Esophagus muscularis mucosa (tissue), 4 donors: ENCODE measurements at places on chromosomes 1 and 21.
A peak's percentile ranks its signal among the peaks of the same experiment; 100 is the strongest.

- peaks cover 62% of the 10 kb centered on the region for H3K4me1 ChIP-seq
- peak overlapping the region; percentile 92 for H3K27ac ChIP-seq
- H3K4me3 ChIP-seq, result no peak overlapping the region
- DNase-seq, result no peak
- no peaks in the 10 kb centered on the region for H3K36me3 ChIP-seq
Observed at GRCh38 chr1:203462878-203463277, 12.7 kb upstream of the PRELP start.

DNA sequence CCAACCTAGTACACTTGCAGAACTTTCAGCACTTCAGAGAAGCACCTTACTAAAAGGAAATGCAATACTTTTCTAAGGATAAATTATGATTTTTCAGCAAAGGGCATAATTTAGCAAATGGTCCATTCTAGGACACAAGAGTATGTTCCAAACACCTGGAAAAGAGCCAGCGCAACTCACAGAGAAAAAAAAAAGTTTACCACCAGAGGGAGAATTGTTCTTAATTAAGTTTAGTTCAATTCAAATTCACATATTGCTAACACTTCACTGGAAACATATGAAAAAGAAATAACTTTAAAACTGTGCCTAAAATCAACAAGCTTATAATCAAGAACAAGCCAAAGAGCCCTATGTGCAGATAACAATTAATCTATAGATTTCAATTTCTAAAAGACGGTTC, 338.1 kb downstream of the SEC16B start:
- no peaks in the 10 kb centered on the region for H3K36me3 ChIP-seq
- H3K27ac ChIP-seq, result no peak overlapping the region
- H3K4me1 ChIP-seq, result no peaks in the 10 kb centered on the region
- H3K27me3 ChIP-seq, result no peaks in the 10 kb centered on the region

DNA sequence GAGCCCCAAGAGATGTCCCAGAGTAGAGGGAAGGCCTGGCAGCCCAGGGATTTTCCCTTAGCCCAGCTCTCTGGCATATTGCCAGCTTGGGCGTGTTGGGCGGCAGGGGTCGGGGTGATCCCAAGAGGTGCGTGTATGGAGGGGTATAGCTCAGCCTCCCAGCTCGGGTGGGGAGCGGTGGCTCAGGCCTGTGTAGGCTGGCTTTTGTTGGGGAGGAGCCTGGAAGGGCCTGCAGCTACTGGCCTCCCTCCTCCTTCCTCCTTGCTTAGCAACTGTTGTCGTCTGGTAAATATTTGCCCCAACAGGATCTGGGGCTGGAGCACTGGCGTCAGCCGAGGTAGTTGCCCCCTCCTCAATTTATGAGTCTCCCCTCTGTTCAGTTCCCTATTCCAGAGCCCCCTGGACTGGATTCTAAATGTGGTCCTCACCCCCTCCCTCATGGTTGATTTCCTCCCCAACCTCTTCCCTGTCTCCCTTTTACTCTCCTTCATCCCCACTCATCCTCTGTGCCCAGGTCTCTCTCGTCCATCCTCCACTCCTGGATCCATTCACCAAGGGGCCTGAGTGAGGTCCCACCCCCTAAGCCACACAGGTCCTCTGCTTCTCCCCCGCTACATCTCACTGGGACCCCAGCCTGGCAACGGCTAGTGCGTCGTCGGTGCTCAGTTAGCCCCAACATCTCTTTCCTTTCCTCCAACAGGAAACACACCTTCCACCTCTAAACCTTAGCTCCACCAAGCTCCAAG, 10.3 kb upstream of the LMNA start:
- DNase-seq, result no peak
- peak overlapping the region; percentile 92 for H3K27ac ChIP-seq
- no peaks in the 10 kb centered on the region for H3K36me3 ChIP-seq
- peaks cover 88% of the 10 kb centered on the region for H3K4me1 ChIP-seq
- H3K27me3 ChIP-seq, result no peaks in the 10 kb centered on the region

DNA sequence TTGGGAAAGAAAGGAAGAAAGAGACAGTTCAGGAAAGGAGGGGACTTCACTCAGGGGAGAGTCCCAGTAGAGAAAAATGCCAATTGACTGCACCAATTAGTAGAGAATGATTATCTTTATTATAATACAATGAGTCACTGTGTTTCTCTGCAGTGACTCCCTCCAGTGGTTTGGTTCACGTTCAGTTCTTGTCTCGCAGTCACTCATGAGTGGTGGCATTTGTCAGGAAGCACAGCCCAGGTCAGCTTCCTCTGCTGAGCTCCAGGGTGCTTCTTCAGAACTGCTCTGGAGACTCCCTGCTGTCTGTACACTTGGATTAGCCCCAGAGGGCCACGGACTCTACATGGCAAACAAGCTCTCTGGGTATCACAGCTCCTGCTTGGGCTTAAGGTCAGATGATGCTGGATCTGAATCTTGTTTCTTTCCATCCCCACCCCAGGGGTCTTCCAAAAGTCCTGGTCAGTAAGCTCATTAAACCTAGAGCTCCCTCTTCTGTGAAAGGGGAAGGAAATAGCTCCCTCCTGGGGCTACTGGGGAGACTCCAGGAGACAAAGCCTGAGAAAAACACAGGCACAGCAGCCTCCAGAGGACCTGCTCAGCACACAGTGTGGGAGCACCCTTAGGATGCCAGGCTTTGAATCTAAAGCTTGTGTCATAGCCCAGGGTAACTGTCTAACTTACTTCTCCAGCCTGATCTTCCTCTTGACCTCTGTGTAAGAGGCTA, 619.0 kb downstream of the AJAP1 start:
- H3K27ac ChIP-seq, result no peak overlapping the region
- peaks cover 46% of the 10 kb centered on the region for H3K27me3 ChIP-seq
- H3K4me1 ChIP-seq, result no peaks in the 10 kb centered on the region
- no peak for DNase-seq
- no peak overlapping the region for H3K4me3 ChIP-seq

- H3K4me3 ChIP-seq, result no peak overlapping the region
- no peak for DNase-seq
- H3K36me3 ChIP-seq, result no peaks in the 10 kb centered on the region
- H3K4me1 ChIP-seq, result no peaks in the 10 kb centered on the region
- no peak overlapping the region for H3K27ac ChIP-seq
Observed at GRCh38 chr1:29455781-29456180, 219.5 kb downstream of the PTPRU start.

- no peak overlapping the region for H3K4me3 ChIP-seq
- peak overlapping the region; percentile 27 for H3K27ac ChIP-seq
- peaks cover 4% of the 10 kb centered on the region for H3K4me1 ChIP-seq
- no peak for DNase-seq
- H3K27me3 ChIP-seq, result no peaks in the 10 kb centered on the region
Observed at GRCh38 chr1:77538956-77539518, 143.4 kb downstream of the ZZZ3 start.

GRCh38 chr1:4797016-4797410, 142.6 kb downstream of the AJAP1 start:
- peaks cover 5% of the 10 kb centered on the region for H3K4me1 ChIP-seq
- DNase-seq, result no peak
- H3K27me3 ChIP-seq, result no peaks in the 10 kb centered on the region
- H3K27ac ChIP-seq, result no peak overlapping the region
- no peak overlapping the region for H3K4me3 ChIP-seq

- H3K36me3 ChIP-seq, result no peaks in the 10 kb centered on the region
- no peak overlapping the region for H3K27ac ChIP-seq
- H3K4me1 ChIP-seq, result no peaks in the 10 kb centered on the region
Observed at GRCh38 chr1:19872190-19872589, 10.0 kb upstream of the OTUD3 start.

- H3K27ac ChIP-seq, result peak overlapping the region; percentile 88
- no peak overlapping the region for H3K4me3 ChIP-seq
- DNase-seq, result no peak
- H3K36me3 ChIP-seq, result no peaks in the 10 kb centered on the region
- no peaks in the 10 kb centered on the region for H3K27me3 ChIP-seq
Observed at GRCh38 chr1:183218971-183219615, 33.0 kb downstream of the LAMC2 start.

DNA sequence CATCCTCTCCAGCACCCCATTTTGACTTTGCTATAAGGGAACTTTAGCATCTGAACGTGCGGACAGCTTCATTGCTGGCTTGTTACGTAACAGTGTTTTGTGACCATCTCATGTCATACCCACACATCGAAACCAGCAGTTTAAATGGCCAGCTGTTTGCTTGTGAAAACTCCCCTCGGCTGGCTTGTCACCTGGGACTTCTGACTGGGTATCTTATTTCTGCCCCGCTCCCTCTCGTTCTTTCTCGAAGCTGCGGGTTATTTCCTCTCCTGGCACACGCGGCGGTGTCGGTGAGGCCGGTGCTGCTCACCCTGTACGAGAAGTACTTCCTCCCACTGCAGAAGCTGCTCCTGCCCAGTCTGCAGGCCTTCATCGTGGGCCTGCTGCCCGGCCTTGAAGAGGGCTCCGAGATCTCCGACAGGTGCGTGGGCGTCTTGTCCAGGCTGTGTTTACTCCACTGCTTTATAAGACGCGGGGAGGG, 43.5 kb downstream of the DOP1B start:
- H3K27me3 ChIP-seq, result no peaks in the 10 kb centered on the region
- no peak overlapping the region for H3K4me3 ChIP-seq
- no peak for DNase-seq
- H3K4me1 ChIP-seq, result peaks cover 9% of the 10 kb centered on the region
- H3K36me3 ChIP-seq, result peaks cover 4% of the 10 kb centered on the region

DNA sequence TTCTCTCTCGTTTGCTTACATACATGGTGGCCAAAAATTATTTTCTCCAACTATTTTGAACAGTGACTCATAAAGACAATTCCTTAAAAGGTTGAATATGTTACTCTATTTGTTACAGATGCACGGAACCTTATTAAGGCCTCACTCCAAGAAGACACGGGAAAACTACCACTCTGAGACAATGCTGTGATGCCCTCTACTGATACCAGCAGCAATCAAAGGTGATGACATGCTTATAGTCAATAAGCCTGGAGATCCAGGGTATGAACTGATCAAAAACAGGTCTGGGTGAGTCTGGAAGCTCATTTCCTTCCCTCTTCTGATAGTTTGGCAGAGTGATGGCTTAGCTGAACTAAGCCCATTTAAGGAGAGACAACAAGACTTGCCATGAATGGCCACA, 563.0 kb downstream of the LRRIQ3 start:
- no peaks in the 10 kb centered on the region for H3K36me3 ChIP-seq
- no peaks in the 10 kb centered on the region for H3K4me1 ChIP-seq
- no peak for DNase-seq
- H3K4me3 ChIP-seq, result no peak overlapping the region
- no peaks in the 10 kb centered on the region for H3K27me3 ChIP-seq

DNA sequence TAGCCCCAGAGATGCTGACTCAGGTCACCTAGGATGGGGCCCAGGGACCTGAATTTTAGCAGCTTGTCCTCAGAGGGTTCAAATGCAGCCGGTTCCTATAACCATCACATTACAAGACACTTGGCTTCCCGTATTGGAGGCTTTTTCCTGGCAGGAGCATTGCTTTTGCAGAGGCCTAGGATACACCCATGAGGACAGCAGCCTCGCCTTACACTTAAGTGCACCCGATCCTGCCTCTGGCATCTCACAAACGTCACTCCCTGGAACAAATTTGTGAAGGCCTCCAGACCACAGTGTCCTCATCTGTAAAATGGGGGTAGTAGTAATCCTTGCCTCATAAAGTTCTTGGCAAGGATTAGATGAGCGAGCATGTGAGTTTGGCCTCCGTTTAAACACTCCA, 130.0 kb downstream of the KAZN start:
- no peaks in the 10 kb centered on the region for H3K4me1 ChIP-seq
- no peaks in the 10 kb centered on the region for H3K27me3 ChIP-seq
- no peak overlapping the region for H3K27ac ChIP-seq
- H3K4me3 ChIP-seq, result no peak overlapping the region
- H3K36me3 ChIP-seq, result no peaks in the 10 kb centered on the region

GRCh38 chr1:245717611-245718010, 562.8 kb downstream of the KIF26B start:
- no peaks in the 10 kb centered on the region for H3K27me3 ChIP-seq
- H3K4me3 ChIP-seq, result no peak overlapping the region
- no peaks in the 10 kb centered on the region for H3K36me3 ChIP-seq
- no peak for DNase-seq
- H3K4me1 ChIP-seq, result no peaks in the 10 kb centered on the region

- H3K4me1 ChIP-seq, result no peaks in the 10 kb centered on the region
- no peaks in the 10 kb centered on the region for H3K36me3 ChIP-seq
- H3K27me3 ChIP-seq, result no peaks in the 10 kb centered on the region
- no peak overlapping the region for H3K4me3 ChIP-seq
- no peak overlapping the region for H3K27ac ChIP-seq
Observed at GRCh38 chr21:10272216-10272615, 249.2 kb upstream of the TPTE start.

- no peak overlapping the region for H3K27ac ChIP-seq
- DNase-seq, result no peak
- no peaks in the 10 kb centered on the region for H3K27me3 ChIP-seq
Observed at GRCh38 chr1:85339089-85339488, 62.7 kb upstream of the BCL10 start.

- no peaks in the 10 kb centered on the region for H3K27me3 ChIP-seq
- no peak for DNase-seq
- H3K4me3 ChIP-seq, result no peak overlapping the region
- no peaks in the 10 kb centered on the region for H3K36me3 ChIP-seq
- no peak overlapping the region for H3K27ac ChIP-seq
Observed at GRCh38 chr1:87213135-87213515, 115.6 kb upstream of the LMO4 start.

DNA sequence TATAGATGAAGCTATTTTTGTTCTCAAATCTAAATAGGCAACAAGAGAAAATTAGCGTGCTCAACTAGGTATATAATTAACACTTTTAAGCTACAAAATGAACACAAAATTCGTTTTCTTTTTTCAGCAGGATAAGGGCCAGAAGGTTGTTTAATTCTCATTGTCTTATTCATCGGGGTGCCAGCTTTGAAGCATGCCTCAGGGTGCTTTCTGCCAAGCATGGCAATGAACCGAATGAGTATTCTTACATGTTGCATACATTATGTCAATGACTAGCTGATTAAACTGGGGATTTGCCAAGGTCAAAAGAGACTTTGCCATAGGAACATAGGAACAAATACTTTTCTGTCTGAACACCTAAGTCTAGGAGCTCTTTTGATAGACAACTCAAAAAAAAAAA, 102.0 kb upstream of the MAP1LC3C start:
- no peak overlapping the region for H3K4me3 ChIP-seq
- no peaks in the 10 kb centered on the region for H3K27me3 ChIP-seq
- no peaks in the 10 kb centered on the region for H3K36me3 ChIP-seq
- H3K4me1 ChIP-seq, result no peaks in the 10 kb centered on the region

- no peaks in the 10 kb centered on the region for H3K4me1 ChIP-seq
- no peaks in the 10 kb centered on the region for H3K36me3 ChIP-seq
- no peak overlapping the region for H3K27ac ChIP-seq
- H3K27me3 ChIP-seq, result no peaks in the 10 kb centered on the region
- no peak overlapping the region for H3K4me3 ChIP-seq
- no peak for DNase-seq
Observed at GRCh38 chr1:192787914-192788585, 20.8 kb upstream of the RGS2 start.
